ENCODE measurements at places on chromosomes 1 and 21.

- DNase-seq: peak; percentile 47
Measured at GRCh38 chr1:226798427-226799411, 59.6 kb upstream of the ITPKB start.

DNA sequence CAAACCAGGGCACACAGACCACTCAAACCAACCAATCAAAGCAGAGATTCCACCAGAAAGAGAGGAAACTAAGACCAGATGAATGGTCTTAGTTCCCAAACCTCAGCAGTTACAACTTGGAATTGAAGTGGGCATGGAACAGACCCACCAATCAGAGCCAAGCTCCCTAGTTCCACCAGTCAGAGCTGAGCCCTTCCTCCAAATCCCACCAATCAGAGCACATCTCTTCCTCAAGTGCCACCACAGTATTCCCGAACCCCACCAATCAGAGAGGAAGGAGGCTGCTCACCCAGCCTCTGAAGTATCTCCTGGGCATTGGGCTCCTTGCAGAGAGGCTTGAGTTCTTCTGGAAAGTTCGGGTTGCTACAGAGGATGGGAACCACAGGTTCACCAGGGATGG is 1.4 kb downstream of the GUCA2A start:
- DNase-seq: no peak

DNA sequence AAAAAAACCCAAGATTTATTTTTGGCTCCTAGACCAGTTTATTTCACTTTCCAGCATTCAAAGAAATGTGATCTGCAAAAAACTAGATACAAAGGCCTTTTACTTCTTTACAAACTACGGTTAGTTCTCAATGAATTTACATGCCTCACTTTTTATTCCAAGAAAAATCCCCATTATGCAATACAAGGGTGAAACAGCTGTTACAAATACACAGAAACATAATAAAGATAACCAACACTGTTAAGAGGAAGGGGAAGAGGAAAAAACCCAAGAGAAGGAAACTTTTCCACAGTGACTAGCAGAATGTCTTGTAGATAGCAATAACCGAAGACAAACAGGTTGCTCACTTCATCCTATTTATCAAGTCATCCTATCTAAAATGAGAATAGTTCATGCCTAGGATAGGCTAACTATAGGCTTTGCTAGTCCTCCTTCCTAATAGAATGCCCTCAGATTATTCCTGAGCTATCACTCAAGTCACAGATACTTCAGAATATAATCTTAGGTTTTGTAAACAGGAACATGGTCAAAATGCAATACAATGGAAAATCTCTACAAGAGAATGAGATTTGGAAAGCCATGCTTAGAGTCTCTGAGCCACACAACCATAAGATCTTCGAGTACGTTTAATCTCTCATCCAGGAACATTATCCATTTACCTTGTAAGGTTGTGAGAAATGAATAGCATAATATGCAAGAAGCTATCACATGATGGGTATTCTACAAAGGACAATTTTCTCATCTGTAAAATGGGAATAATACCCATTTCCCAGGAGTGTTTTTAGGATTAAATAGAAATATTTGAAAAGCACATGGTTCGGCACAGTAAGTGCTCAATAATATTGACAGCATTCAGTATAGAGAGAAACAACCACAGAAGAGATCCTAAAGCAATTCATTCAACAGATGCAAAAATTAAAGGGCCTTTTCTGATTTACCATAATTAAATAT is 5.4 kb downstream of the PNRC2 start:
- DNase-seq: no peak

GRCh38 chr1:4027492-4028138 is 127.5 kb upstream of the C1orf174 start:
- peak; percentile 81 for DNase-seq

GRCh38 chr1:223652436-223652941 is 13.0 kb downstream of the CAPN8 start:
- no peak for DNase-seq

DNA sequence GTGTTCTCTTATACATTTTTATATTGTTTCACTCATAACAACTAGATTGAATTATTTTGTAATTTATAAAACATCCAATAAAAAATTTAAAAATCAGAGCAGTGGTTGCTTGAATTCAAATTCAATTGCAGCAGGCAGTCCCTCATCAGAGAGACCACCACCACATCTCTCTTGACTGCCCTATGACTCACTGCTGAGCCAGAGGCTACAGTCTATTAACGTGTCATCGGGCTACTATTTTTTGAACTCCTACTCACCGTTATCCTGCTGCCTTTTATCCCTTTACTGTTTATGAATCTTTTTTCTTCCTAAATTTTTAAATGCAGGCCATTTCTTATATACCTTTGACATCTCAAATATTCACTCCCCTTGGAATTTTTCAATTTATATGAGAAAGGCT is 144.7 kb downstream of the BARHL2 start:
- DNase-seq: no peak

- DNase-seq: no peak
Measured at GRCh38 chr1:44357710-44358109, 2.7 kb upstream of the ERI3 start.

DNA sequence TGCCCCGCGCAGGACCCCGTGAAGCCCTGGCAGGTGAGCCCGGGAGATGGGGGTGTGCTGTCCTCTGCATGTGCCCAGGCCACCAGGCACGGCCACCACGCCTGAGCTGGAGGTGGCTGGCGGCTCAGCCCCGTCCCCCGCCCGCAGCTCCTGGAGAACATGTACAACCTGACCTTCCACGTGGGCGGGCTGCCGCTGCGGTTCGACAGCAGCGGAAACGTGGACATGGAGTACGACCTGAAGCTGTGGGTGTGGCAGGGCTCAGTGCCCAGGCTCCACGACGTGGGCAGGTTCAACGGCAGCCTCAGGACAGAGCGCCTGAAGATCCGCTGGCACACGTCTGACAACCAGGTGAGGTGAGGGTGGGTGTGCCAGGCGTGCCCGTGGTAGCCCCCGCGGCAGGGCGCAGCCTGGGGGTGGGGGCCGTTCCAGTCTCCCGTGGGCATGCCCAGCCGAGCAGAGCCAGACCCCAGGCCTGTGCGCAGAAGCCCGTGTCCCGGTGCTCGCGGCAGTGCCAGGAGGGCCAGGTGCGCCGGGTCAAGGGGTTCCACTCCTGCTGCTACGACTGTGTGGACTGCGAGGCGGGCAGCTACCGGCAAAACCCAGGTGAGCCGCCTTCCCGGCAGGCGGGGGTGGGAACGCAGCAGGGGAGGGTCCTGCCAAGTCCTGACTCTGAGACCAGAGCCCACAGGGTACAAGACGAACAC is 1.8 kb downstream of the TAS1R3 start:
- DNase-seq: no peak

GRCh38 chr1:52239708-52240001 is 97.8 kb downstream of the ZFYVE9 start:
- no peak for DNase-seq

DNA sequence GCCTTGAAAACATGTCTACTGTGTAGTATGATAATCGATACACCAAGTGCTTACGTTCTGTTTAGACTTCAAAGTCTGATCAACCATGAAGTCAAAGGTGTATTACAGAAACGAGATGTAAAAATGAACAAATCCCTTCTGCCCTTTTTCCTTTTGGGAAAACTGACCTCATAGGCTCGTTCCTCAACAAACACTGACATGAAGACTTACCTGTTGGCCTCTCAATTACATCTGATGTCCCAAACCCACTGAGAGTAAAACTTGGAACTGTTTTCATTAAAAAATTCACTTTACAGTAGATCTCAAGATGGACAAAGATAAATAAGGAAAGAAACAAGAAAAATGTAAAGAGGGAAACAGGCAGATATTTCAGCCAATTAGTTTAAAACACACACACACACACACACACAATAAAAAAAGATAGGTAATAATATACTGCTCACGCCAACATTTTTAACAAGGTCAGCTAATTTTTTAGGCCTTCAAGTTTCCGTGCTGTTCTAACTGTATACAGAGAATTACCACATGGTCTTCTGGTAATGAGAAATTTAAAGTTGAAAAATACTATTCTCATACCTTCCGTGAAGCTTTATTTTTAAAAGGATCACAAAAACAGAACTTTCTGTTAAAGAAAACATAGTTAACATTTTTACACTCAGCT is 2.1 kb downstream of the HMGN1 start:
- no peak for DNase-seq

GRCh38 chr1:24124980-24125379 is 13.0 kb upstream of the MYOM3 start:
- DNase-seq: no peak

DNA sequence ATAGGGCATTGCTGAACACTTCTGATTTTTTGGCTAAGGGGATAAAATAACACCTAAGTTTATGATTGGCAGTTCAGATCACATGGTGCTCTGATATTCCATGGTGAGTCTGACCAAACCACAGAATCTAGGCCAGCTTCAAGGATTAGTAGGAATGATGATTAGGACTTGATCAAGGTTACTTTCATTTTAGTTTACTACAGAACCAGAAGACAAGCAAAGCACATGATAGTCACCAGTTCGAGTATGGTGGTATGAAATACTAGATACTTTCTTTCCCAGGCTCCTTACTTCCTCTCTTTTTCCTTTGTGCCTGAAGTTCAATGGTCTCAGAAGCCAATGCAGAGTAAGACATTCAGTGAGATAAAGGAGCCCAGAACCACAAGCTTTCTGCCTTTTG is 26.6 kb downstream of the S100A10 start:
- no peak for DNase-seq

- no peak for DNase-seq
Measured at GRCh38 chr1:50774759-50775351, 185.2 kb downstream of the FAF1 start.

DNA sequence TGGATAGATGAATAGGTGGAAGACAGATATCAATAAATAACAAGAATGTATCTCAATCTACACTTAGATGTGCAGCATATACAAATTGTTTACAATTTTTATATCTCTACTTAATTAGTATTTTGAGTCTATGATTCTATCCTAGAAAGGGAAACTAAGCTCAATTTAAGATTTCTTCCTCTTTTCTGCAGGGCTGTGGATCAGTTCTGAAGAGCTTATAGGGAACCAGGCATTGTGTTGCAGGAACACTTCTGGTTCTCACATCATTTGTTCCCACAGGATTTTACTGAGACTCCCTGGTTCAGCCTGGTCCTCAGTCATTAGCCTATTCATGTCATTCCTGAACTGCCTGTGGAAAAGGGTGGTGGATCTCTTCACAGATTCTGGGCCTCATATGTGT is 105.8 kb downstream of the TNFSF18 start:
- no peak for DNase-seq

DNA sequence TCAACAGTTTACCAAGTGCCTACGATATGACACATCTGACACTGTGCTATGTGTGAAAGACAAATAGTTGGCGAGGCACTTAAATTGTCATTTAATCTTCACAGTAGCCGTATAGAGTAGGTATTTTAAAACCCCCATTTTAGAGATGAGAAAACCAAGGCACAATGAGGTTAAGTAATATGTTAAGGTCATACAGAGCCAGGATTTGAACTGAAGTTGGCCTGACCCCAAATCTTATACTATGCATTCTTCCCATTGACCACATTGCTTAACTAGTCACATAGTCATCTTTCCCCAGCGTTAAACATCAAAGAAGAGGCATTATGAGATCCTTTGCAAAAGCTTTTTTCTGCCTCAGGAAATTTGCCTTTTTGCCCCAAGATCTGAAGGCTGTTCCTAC is 3.9 kb downstream of the INKA2 start:
- no peak for DNase-seq

- DNase-seq: no peak
Measured at GRCh38 chr21:35059742-35060141, 10.6 kb upstream of the RUNX1 start.

DNA sequence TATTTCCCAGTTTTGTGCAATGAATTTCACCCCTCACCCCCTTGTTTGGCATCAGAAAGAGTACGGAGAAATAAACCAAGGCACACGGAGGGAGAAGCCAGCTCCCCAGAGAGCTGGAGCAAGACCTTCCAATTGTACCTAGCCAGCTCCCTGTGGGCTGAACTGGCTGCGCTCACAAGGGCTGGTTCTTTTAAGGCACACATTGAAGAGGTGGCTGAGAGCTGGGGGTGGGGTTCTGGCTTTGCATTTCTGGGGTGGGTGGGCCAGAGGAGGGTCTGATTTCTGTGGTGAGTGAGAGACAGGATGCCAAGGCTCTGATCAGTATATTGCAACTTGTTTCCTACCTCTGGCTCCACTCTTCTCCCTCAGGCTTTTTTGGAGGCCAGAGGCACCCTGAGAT is 39.5 kb upstream of the NFASC start:
- no peak for DNase-seq

- no peak for DNase-seq
Measured at GRCh38 chr1:54404939-54405897, 976 bp downstream of the SSBP3 start.

DNA sequence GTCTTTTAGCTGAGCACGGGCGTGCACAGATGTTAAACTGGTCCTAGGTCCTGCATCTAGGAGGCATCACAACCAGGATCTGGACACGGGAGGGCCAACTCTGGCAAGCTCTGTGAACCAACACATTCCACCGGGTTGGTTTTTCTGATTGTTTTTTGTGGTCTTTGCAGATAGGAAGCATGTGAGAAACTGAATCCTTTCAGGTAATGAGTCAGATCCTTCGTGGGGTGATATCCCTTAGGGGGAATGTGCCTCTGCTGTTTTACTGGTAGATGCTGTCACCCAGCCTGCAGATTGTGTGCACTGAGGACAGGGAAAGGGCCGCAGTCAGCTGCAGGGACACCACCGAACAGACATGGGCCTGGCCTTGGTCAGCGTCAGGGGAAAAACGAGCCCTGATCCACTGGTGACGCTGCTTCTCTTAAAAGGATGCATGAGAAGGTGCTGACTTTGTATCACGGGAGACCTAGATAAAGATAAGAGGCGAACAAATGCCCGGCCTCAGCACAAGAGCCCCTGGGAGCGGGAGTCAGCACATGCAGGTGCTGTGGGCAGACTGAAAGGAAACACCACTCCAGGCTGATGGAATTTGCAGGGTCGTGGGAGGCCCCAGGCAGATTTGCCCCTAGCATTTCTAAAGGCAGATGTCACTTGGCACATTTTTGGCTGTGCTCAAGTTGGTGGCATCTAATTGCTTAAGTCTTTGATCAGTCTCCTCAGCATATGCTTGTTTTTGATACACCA is 51.1 kb downstream of the DOP1B start:
- no peak for DNase-seq

GRCh38 chr1:17250601-17251000 is 1.7 kb downstream of the PADI3 start:
- DNase-seq: no peak

DNA sequence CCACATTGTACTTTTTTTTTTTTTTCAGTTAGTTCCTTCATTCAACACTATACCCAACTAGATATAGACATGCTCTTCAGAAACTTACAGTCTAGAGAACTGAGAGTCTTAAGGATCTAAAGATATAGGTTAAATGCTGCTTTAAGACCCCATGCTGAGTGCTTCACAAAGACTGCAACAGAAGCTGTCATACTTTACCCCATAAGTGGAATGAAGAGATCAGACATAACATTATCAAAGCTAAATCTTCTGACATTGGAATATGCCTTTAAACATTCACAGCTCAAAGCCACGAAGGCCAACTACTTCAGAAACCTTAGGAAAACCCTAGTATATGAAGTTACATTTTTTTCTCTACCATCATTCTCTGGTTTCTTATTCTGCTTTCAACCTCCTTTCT is 666.4 kb downstream of the KCNT2 start:
- no peak for DNase-seq

- no peak for DNase-seq
Measured at GRCh38 chr1:22259551-22260282, 116.8 kb upstream of the WNT4 start.

- DNase-seq: no peak
Measured at GRCh38 chr1:179476484-179476883, 99.3 kb downstream of the NPHS2 start.

GRCh38 chr1:113534130-113534817 is 144.0 kb downstream of the MAGI3 start:
- no peak for DNase-seq

GRCh38 chr1:94540440-94541245 is 916 bp downstream of the F3 start:
- DNase-seq: no peak
